ENCODE measurements at places on chromosomes 2 and 18.

- no peak for DNase-seq
These were observed 96.0 kb downstream of the UXS1 start for GRCh38 chr2:106098081-106098480.

DNA sequence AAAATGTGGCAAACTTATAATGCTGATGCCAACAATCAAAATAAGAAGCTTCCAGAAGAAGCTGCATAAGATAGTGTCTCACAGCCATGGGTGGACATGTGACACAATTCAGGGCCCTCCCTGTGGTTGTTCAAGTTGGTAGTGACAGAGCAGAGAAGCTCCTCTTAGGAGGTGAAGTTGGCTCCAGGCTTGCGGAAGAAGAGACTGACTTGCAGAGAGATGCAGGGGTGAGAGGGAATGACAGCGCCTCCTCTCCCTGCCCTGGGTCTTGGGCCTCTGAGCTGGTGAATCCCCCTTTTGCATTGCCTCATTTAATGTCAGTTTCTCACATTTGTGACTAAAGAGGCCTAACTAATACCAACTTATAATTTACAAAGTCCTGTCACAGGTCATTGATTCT, 23.0 kb upstream of the RHOB start:
- no peak for DNase-seq

DNA sequence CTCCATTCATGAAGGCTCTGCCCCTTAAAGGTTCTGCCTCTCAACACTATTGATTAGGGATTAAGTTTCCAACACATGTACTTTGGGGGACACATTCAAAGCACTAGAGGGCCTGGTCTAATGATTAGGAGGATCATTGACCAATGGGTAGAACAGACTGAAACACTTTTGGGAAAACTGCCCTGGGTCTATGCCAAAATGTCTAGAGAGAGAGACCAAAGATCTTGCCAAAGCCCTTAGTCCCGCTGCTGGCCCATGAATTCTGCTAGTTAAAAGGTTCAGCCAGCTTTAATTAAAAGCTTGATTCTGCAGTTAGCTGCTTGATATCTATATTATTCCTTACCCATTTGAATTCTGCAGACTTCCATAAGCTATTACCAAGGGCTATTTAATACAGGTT, 613.2 kb downstream of the SLC4A3 start:
- no peak for DNase-seq

GRCh38 chr18:13603304-13604019, 122.9 kb downstream of the FAM210A start:
- DNase-seq: no peak

DNA sequence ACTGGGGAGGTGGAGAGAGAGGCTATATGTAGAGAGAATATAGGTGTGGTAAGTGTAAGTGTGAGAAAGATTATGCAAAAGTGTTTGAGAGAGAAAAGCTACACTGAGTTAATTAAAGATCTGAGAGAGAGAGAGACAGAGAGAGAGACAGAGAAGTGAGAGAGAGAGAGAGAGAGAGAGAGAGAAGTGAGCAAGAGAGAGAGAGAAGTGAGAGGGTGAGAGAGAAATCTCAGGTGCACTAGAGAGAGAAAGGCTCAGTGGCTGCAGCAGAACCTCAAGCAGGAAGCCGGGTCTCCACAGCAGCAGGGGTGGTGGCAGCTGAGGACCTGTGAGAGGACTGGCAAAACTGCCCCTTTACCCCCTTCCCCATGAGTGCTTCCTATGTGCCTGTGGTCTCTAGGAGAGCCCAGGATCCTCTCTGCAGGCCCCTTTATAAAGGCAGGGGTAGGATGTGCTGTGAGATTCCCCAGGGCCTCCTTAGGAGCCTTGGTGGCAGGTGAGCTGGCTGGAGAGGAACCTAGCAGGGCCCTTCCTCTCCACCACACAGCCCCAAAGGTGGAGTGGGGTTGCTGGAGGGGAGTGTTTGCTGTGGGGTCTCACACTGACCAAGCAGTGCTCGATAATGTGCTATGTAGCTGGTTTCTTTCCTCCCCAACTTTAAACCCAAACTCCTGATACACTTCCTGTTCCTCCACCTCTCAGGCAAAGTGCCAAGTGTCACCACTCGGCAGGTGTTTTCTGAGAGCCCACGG, 52.6 kb downstream of the SLC4A5 start:
- no peak for DNase-seq

GRCh38 chr2:192993059-192993458, 798.3 kb upstream of the TMEFF2 start:
- no peak for DNase-seq

- no peak for DNase-seq
These were observed 333.7 kb upstream of the CDH19 start for GRCh38 chr18:66937546-66937945.

Measured in NCI-H446 treated with DMSO at 0.1 percent for 48 hours (cell line).